ENCODE measurements at places on chromosomes 4 and X. TPM values are rescaled to one million over a fixed set of nuclear protein-coding genes. Genes with fewer than 3 reads are reported as not detected.

DNA sequence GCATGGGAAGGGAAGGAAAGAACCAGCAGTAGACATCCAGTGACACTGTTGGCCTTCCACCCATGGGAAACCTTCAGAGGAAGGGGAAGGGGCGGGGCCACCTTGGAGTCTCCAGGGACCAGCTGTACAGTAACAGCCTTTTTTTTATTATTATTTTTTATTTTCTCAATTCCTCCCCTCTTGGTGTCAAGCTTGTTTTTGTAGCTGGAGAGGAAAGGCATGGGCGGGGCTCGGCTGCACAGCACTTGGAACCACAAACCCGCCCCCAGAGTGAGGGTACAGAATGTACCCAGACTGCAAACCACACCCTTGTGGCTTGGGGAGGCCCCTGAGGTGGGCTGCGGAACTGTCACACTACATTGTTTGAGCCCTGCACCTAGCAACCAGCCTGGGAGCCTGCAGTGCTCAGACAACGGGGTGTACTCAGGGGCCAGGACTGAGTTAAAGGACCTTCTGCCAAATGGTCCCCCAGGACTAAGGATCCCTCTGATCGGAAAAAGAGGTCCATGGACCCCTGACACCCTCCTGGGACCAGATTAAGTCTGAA is 45.7 kb downstream of the PRPS1 start:
- no peak for DNase-seq

DNA sequence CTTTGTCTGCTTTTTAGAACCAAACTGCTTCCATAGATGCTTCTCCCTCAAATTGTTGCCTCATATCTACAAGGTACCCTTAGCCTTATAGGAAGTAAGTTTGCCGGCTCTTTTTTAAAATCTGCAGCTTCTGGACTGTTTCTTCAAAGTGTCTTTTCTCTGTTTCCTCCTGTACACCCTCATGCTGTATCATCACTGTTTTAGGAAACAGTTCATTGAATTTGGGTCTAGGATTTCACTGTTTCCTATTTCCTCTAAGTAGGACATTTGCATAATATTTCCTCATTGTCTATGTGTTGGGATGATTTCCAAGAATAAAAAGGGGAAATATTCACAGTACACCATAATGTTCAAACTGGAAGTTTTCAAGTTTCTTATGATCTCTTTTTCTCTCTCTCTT is 43.0 kb downstream of the BANK1 start:
- no peak for DNase-seq

DNA sequence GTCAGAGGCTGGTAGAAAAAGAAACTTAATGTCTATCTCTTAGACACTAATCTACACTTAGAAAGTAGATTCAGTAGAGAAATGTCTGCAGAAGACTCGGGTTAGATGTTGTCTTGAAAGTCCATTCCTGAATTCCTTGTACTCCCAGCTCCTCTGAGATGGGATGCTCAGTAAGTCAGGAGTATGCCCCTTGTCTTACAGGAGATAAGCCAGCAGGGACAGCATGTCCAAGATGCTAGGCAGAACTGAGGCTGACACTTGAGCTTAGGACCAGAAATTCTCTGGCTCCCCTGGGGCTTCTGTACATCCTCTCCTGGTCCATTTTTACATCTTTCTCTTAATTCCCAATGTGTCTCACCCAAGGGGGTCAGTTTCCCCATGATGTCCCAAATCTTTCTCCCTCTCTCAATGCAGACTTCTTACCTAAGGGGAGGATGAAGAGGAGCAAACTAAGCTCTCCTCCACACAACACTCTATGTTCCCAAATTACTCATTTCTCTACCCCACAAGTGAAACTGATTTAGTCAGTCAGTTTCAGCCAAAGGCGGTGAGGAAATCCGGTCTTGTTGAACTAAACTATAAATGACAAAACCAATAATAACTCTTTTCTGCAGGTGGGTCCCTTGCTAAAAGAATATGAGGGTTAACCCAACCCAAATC is 558.2 kb upstream of the DIPK2B start:
- DNase-seq: no peak

DNA sequence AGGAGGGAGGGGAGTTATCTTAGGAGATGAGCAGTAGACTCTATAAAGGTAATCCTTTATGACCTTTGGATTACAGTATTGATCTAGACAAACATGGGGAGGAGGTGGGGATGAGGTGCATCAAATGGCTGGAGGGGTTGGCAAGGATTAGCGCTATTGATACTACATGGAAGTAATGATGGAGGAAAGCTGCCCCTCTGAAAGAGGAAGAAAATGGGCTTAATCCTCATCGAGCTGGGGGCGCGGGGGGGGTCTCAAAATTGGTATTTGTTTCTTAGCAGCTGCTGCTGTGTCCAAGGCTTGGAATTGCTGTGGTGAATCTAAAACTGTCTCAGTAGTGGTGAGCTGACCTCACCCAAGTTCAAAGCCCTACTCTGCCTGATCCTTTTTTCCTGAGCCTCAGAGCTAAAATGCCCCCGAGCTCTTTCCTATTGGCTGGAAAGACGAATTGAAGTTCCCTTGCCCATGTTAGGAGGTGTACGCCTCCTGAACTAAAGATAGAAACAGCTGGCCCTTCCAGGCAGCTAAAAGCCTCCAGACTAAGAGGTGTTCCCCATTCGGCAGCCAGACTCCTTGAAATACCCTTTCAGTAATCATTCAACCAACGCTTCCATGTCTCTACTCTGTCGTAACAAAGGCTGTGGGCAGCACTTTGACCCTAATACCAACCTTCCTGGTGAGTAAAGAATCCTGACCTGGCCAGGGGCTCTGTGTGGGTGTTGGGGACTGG is at the start of gene ITGB1BP2:
TSS of gene ITGB1BP2 (plus strand) at position 556 of the 730 bp plus-strand sequence. CDS start at position 613, 57 bp downstream.
- DNase-seq: no peak

DNA sequence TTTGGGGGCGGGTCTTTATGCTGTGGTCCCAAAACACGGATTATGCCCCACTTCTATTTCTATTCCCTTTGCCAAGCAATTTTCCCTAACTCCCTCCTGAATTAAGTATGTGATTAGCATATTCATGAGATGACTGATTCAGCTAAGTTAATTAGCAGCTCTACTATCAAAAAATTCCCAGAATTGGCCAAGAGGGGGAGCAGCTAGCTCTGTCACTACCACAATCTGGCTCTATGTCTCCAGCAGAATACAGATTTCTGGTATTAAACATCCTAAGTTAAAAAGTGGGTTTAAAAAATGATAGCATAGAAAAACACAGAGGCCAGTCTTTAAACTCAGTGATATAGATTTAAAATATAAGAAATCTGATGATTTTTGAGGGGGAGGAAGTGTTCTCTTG is 80.3 kb downstream of the GPC4 start:
- no peak for DNase-seq

DNA sequence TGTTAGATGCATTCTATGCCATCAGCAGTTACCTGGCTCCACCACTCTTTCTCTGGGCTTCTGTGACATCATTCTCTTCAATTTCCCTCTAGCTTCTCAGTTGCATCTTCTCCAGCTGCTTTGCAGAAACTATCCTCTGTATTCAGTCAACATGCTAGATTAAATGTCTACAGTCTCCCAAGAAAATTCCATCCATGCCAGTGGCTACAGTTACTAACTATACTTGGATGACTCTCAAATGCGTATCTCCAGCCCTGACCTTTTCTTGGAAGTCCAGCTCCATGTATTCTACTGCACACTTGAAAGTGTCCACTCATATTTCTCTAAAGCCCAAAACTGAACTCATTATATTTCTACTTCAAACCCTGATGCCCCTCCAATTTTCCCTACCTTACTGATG is 232.3 kb upstream of the TENM3 start:
- no peak for DNase-seq

DNA sequence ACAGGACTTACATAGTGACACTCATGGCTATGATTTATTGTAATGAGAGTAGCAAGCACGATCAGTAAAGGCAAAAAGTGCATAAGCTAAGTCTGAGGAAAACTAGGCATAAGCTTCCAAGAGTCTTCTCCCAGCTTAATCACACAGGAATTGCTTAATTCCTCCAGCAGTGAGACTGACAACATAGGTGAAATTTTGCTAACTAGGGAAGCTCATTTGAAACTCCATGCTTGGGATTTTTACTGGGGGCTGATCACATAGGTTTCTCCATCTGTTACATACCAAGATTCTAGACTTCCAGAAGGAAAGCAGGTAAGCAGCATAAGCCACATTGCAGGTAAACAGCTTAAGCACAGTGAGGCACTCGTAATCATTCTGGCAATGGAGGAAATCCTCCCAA is 71.8 kb upstream of the FHDC1 start:
- DNase-seq: no peak

DNA sequence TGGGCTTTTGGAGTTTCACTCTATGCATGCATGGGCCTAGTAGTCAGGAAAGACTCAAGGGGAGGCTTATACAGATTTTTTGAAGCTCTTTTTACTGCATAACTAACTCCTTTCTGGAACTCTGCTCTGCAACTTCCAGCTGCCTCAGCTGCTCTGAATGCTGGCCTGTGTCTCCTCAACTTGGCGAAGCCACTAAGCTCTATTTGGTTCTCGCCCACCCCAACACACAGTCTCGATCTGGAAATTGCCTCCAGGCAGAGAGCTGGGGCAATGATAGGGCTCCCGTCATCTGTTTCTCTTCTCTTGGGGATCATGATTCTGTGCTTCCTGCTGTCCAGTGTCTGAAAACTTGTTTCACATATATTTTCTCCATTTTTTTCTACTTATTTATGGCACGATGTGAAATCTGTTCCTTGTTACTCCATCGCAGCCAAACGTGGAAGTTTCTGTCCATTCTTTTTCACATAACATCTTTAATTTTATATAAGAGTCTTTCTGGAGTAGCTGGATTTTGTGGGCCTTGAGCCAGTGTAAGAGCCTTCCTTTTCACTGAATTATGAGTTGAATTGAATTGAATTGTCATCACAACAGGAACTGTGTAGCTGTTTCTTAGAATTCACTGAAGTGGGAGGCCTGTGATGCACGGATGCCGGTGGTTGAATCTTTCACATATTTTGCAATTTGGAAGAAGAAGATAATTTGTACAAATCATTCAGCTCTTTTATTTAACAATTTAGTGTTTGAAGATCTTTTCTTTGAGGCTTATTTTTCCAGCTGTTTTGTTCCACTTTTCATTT is 9.0 kb downstream of the ZNF275 start:
- DNase-seq: no peak

DNA sequence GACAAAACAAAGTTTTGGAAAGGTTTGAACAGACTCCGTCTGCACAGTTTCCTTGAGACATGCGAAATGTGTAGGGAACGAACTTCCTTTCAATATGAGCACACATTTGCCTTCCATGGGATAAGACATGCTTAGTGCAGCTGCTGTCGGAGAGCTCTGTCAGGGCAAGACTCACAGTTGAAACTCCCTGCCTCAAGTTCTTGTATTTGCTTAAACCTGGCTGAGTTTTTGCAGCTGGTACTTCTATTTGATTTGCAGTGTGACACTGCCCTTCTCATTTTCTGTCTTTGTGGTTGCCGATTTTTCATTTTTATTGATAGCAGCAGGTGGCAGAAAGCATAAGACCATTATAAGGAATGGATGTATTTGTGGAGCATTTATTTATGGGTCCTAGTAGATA is 18.2 kb upstream of the RHOH start:
- no peak for DNase-seq

DNA sequence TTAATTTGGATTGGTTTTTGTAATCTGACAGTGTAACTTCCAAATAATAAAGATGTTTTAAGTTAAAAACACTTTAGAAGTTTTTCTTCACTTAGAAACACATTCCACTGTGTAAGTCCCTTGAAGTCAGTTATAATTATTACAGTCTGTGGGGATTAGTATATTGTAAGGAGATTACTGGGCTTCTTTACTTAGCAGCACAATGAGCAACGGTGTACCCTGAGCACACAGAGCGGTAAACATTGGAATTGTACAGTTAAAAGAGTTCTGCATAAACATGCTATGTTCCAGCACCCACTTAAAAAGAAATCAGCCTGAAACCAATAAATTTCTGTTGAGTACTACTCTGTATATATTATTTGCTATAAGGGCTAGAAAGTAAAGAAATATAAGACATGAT is 44.3 kb downstream of the CCSER1 start:
- DNase-seq: no peak

- DNase-seq: no peak
These were observed 78.1 kb upstream of the TRIM2 start for GRCh38 chr4:153126137-153126536.

DNA sequence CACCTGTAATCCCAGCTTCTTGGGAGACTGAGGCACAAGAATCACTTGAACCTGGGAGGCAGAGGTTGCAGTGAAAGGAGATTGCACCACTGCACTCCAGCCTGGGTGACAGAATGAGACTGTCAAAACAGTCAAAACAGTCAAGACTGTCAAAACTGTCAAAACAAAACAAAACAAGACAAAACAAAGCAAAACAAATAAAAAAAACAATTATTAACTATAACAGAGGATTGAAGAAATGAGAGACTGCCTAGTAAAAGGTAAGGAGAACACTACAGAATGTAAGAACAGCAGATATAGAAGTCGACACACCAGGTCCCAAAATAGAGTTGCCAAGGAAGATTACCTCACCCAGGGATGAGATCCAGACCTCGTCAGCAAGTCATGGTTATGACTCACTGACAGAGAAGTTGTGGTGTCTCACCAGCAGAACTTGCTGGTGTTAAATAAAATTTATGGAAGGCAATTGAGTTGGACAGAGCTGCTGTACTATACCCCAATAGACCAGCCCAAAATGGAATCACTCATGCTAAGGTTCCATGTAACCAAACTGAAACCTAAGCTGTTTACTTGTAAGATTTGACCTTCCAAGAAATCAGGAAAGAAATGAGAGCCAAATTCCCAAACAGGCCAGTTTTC is 32.1 kb upstream of the GK start:
- DNase-seq: no peak

DNA sequence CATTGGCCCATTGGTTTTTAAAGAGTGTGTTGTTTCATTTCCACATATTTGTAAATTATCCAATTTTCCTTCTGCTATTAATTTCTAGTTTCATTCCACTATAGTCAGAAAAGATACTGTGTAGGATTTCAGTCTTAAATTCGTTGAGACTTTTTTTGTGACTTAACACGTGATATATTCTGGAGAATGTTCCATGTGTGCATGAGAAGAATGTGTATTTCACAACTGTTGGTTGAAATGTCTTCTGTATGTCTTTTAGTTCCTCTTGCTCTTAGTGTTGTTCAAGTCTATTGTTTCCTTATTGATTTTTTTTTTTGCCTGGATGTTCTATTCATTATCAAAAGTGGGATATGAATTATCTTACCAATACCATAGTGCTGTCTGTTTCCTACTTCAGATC is 606.9 kb downstream of the RPA4 start:
- DNase-seq: no peak

DNA sequence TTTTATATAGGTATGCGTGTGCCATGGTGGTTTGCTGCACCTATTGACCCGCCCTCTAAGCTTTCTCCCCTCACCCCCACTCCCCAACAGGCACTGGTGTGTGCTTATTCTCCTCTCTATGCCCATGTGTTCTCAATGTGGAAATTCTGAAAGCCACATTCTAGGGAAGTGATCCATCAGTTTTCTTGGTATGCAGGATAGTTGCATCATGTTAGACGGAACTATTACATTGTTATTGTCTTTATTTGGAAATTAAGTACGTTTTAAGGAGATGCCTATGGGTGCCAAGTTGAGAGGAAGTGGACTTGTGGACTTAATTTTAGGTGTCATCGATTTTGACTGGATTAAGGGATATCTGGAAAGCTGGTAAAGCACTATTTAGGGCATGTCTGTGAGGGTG is 204.6 kb downstream of the RBM46 start:
- DNase-seq: no peak

Gene P2RY8
- not detected for total RNA-seq

Gene PALLD
- total RNA-seq: 153 TPM

Gene DGKK
- total RNA-seq: 0.04 TPM

Gene ZDHHC15
- total RNA-seq: 3.0 TPM

Gene PDCL2
- not detected for total RNA-seq

Gene OTC
- not detected for total RNA-seq
